Activated T-helper 17 cell treated with anti-CD3 and anti-CD28 coated beads, Interleukin-2, amount 50 U/mL, for 72 hours (primary cell): ENCODE measurements at places on chromosomes 2 and 18.
A peak's percentile ranks its signal among the peaks of the same experiment; 100 is the strongest.

- ATAC-seq: no peak
- H3K27me3 ChIP-seq: peaks cover 28% of the 10 kb centered on the region
- H3K36me3 ChIP-seq: no peaks in the 10 kb centered on the region
These were observed 171.2 kb downstream of the SP3 start for GRCh38 chr2:173793709-173794565.

- peaks cover 44% of the 10 kb centered on the region for H3K27me3 ChIP-seq
- no peaks in the 10 kb centered on the region for H3K36me3 ChIP-seq
- no peaks in the 10 kb centered on the region for H3K4me1 ChIP-seq
These were observed 179.7 kb upstream of the SH3BP4 start for GRCh38 chr2:234771980-234772732.

DNA sequence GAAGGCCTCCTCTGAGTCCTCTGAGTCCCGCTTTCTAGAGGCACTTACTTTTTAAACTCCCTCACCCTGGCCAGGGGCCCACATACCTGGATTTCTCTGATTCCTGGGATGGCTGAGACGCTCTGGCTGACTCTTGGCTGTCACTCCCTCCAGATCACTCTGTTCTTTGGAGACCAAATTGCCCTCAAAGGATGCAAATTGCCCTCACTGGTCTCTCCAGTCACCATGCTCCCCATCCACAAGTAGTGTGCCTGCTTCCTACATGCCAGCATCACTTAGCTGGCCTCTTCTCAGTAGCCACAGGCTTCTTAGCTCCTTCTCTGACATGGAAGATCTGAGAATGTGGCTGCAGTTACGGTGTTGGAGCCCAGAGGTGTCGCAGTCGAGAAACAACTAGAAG lies 41.3 kb upstream of the CCDC68 start:
- H3K36me3 ChIP-seq: no peaks in the 10 kb centered on the region
- peaks cover 6% of the 10 kb centered on the region for H3K27me3 ChIP-seq
- H3K27ac ChIP-seq: no peak overlapping the region
- ATAC-seq: no peak

DNA sequence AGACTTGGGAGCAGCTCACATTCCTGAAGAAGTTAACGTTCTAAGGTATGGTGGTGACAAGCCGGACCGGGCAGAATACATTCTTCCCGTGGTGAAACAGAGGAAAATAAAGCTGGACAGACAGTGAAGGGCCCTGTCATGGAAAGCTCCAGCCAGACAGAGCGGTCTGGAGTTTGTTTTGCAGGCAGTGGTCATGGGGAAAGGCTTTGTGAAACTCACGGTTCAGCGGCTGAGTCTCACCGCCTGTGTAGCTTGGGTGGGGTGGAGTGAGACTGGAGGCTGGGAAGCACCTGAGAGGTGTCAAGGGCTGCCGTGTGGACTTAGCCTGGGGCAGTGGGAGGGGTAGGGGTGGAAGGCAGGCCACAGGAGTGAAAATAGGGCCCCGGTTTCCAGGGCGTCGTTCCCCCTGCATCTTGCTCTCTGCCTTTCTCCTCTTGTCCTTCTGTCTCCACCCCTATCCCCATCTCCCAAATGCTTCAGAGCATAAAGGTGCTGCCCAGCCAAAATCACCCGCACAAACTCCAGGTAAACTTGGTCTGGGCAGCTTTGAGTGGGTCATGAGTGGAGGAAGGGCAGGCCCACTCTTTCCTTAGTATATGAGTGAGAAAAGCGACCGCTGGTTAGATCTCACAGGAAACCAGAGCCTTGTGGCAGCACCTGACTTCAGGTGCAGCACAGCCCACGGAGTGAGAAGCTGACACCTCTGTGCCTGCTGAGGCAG lies 11.4 kb upstream of the SLC20A1 start:
- no peaks in the 10 kb centered on the region for H3K36me3 ChIP-seq
- no peak overlapping the region for H3K4me3 ChIP-seq
- H3K4me1 ChIP-seq: peaks cover 49% of the 10 kb centered on the region
- ATAC-seq: no peak
- H3K27ac ChIP-seq: no peak overlapping the region
- no peaks in the 10 kb centered on the region for H3K27me3 ChIP-seq

- peak overlapping the region; percentile 86 for H3K27ac ChIP-seq
- peak overlapping the region; percentile 89 for H3K4me3 ChIP-seq
- H3K36me3 ChIP-seq: peaks cover 12% of the 10 kb centered on the region
- peaks cover 16% of the 10 kb centered on the region for H3K4me1 ChIP-seq
- H3K27me3 ChIP-seq: no peaks in the 10 kb centered on the region
- no peak for ATAC-seq
These were observed 762 bp upstream of the SPOPL start for GRCh38 chr2:138500592-138501424.

DNA sequence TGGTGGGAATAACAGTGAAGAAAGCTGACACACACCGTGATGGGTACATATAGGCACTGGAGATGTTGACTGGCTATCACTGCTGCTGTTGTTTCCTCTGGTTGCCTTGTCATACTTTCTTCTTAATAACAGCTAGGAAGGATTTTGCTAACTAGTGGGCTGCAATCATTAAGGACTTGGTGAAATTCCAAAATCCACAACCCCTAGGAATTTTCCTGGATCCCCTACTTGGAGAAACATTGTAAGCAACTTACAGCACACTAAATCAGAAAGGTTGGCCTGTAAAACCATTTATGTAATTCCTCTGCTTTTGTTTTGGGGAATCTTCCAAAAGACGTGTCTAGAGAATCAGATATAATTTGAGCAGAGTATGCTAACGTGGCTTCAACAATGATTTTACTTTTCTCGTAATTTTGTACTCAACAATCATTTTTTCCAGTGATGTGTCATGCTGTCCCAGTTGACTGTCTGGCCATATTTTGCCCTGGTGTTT lies 8.0 kb upstream of the COL3A1 start:
- no peaks in the 10 kb centered on the region for H3K4me1 ChIP-seq
- H3K4me3 ChIP-seq: no peak overlapping the region
- no peak overlapping the region for H3K27ac ChIP-seq
- H3K27me3 ChIP-seq: peaks cover 8% of the 10 kb centered on the region
- peak; percentile 35 for ATAC-seq

DNA sequence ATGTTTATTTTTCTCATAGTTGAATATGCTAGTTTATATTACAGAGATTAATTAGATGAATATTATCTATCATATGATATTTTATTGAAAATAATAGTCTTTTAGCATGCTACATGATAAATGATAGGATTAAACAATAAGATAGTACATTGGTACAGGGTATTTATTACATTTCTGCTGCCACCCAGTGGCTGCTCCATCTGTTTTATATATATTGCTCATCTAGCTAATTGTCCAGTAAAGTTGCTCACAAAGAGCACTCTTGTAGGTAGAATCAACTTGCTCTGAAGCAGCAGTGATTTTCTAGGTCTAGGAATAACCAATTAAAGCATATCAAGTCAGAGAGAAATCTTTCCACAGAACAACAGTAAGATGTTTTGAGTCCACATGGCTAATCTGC lies 183.3 kb downstream of the ASXL3 start:
- H3K36me3 ChIP-seq: no peaks in the 10 kb centered on the region
- no peak for ATAC-seq
- H3K27me3 ChIP-seq: no peaks in the 10 kb centered on the region
- H3K4me3 ChIP-seq: no peak overlapping the region
- H3K4me1 ChIP-seq: no peaks in the 10 kb centered on the region

DNA sequence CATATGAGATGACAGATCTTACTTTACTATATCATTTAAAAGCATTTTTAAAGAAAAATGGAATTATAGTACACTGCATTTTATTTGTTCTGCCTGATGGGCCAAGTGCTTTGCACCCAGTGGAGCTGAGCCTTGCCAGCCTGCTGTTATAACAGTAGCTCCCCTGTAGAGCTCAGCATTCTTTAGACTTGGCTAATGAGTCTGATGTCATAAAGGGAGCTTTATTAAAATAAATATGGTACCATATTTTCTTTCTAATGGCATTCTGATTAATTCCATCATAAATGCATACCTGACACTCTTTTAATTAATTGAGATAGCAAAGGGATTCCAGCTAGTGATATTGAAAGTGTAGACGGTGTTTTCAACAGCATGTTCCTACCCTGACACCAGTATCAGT lies 40.7 kb downstream of the PARD3B start:
- no peaks in the 10 kb centered on the region for H3K36me3 ChIP-seq
- H3K27ac ChIP-seq: no peak overlapping the region
- H3K27me3 ChIP-seq: peaks cover 4% of the 10 kb centered on the region
- no peak for ATAC-seq
- no peaks in the 10 kb centered on the region for H3K4me1 ChIP-seq
- no peak overlapping the region for H3K4me3 ChIP-seq

- peaks cover 15% of the 10 kb centered on the region for H3K4me1 ChIP-seq
- peaks cover 35% of the 10 kb centered on the region for H3K27me3 ChIP-seq
- no peak overlapping the region for H3K4me3 ChIP-seq
- H3K36me3 ChIP-seq: no peaks in the 10 kb centered on the region
These were observed 31.2 kb upstream of the EN1 start for GRCh38 chr2:118878531-118879149.

GRCh38 chr2:144825331-144826020 lies 305.6 kb upstream of the ZEB2 start:
- H3K4me1 ChIP-seq: no peaks in the 10 kb centered on the region
- no peaks in the 10 kb centered on the region for H3K36me3 ChIP-seq
- no peak for ATAC-seq
- no peak overlapping the region for H3K27ac ChIP-seq
- no peak overlapping the region for H3K4me3 ChIP-seq

DNA sequence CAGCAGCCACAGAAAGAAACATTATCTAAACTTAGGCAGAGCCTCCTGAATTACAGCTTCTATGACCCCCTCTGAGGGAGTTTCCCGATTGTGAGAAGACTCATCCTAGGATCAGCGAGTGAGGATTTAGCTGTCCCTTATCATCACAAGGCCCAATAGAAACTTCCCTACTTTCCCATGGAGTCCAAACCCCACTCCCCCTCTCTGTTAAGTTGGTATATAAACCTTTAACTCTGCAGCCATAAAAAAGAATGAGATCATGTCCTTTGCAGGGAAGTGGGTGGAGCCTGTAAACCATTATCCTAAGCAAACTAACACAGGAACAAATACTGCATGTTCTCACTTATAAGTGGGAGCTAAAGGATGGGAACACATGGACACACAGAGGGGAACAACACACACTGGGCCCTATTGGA lies 78.8 kb downstream of the MYL12B start:
- H3K4me1 ChIP-seq: peaks cover 9% of the 10 kb centered on the region
- ATAC-seq: no peak
- peak overlapping the region; percentile 33 for H3K4me3 ChIP-seq
- H3K27ac ChIP-seq: peak overlapping the region; percentile 76

DNA sequence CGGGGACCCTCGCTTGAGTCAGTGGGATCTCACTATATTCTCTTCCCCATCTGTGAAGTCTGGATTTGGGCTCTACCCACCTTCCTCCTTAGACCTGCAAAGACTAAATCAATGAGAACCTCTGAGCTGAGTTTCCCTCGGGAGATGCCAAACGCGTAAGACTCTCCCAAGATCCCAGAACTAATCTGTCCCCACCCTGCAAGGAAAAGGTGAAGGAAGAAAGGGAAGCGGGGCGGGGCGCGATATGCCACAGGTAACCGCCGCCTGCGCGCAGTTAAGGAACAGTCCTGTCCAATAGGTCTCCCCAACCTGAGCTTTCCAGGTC lies 780 bp downstream of the SRD5A2 start:
- H3K4me1 ChIP-seq: no peaks in the 10 kb centered on the region
- H3K27ac ChIP-seq: no peak overlapping the region
- H3K27me3 ChIP-seq: peaks cover 33% of the 10 kb centered on the region
- no peak for ATAC-seq
- no peak overlapping the region for H3K4me3 ChIP-seq
- H3K36me3 ChIP-seq: no peaks in the 10 kb centered on the region

GRCh38 chr2:52622266-52622665 lies 1145.3 kb upstream of the CHAC2 start:
- no peaks in the 10 kb centered on the region for H3K36me3 ChIP-seq
- H3K4me1 ChIP-seq: no peaks in the 10 kb centered on the region
- no peak overlapping the region for H3K4me3 ChIP-seq
- H3K27ac ChIP-seq: no peak overlapping the region

DNA sequence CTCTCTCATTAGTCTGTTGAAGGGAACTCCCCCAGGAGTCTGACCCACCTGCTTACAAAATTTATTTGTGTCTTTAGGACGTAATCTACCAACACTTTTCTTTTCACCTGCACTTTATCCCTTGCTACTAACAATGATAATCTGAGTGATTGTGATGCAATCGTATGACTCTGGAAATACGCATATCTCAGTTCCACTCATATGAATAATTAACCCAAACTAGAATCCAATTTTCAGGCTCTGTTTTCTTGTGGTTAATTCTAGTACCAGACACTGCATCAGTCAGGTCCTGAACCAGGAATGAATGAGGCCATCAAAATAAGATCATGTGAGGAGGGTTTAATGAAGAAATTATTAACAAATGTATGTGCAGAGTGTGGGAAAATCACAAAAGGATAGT lies 158.4 kb upstream of the SRD5A2 start:
- no peaks in the 10 kb centered on the region for H3K4me1 ChIP-seq
- H3K27ac ChIP-seq: no peak overlapping the region
- peaks cover 3% of the 10 kb centered on the region for H3K27me3 ChIP-seq
- no peak for ATAC-seq

DNA sequence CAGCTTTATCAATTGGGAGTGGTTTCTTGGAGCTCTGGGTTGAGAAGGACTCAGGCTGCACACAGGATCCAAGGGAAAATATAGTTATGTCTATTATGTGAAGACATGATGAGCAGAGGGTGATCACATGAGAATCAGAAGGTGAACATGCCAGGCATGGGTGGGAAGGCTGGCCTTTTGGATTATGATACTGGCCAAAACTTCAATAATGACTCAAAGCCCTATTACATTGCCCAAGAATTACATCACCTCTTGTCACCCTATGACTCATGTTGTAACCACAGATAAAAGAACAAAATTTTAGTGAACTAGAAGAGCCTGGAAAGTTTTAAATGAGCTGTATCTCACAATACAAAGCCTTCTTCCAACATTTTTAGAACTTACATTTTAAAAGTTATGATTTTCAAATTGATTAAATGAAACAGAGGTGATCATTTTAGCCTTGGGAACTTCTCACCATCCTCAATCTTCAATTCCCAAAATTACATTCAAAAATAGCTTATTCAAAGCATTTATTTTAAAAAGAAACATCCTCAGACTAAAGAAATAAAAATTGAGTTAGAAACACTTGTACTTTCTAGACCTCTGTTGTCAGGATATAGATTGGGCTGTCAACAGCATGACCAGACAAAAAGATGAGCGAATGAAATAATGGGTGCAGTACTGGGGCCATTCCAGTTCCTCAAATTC lies 428.3 kb downstream of the MBD2 start:
- H3K4me1 ChIP-seq: no peaks in the 10 kb centered on the region
- no peak overlapping the region for H3K4me3 ChIP-seq
- ATAC-seq: no peak

- H3K36me3 ChIP-seq: no peaks in the 10 kb centered on the region
- no peak overlapping the region for H3K4me3 ChIP-seq
- H3K27me3 ChIP-seq: peaks cover 5% of the 10 kb centered on the region
- H3K4me1 ChIP-seq: no peaks in the 10 kb centered on the region
- ATAC-seq: no peak
These were observed 64.8 kb upstream of the STK39 start for GRCh38 chr2:168312036-168312822.

GRCh38 chr18:7523772-7524171 lies 43.3 kb upstream of the PTPRM start:
- peaks cover 5% of the 10 kb centered on the region for H3K27me3 ChIP-seq
- H3K27ac ChIP-seq: no peak overlapping the region
- ATAC-seq: no peak
- no peaks in the 10 kb centered on the region for H3K4me1 ChIP-seq
- H3K4me3 ChIP-seq: no peak overlapping the region
